Stimulated activated naive CD4-positive, alpha-beta T cell treated with Interleukin-2 at 50 U/mL for 16 hours (primary cell): ENCODE measurements at places on chromosomes 6 and 20.

GRCh38 chr20:50921803-50922501 lies 9.3 kb downstream of the ADNP start:
- DNase-seq: no peak

DNA sequence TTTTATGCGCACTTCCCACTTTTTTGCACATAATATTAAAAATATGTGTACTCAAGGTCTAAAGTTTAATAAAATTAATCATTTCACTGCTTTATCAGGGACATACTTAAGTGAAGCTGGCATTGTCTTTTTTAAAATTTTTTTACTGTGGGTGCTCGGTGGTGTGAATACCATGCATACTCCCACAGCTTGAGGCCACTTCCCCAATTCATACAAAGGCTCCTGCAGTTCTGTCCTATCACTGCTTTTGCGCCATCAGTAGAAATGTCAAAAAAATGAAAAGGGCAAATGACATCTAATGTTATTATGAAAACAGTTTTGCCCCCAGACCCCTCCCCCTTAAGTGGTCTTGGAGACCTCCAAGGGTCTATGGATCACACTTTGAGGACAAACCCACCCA lies 464.1 kb upstream of the ARID1B start:
- no peak for DNase-seq

DNA sequence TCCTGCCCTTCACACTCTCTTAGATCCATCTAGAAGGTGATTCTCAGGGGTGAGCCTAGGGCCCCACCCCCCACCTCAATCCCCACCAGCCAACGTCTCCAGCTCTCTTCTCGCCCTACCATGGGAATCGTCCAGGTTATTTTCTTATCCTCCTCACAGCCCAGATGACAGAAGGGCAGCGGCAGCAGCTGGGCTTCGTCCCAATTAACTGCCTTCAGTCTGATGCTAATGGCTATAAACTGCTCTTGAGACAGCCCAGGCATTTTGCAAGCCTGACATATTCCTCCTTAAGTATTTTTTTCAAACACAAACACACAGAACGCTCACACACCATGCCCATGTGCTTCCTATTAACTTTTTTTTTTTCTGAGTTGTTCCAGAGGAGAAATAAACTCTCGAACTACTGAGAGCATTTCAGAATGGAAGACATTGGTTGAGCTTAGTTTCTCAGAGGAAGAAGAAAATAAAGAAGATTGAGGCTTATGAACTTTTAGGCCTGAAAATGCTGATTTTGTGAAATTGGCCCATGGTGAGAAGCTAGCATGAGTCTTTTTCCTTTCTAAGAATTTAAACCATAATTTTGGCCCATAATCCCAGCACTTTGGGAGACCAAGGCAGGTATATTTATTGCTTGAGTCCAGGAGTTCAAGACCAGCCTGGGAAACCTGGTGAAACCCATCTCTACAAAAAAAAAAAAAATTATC lies 124.6 kb downstream of the EYA2 start:
- DNase-seq: no peak

DNA sequence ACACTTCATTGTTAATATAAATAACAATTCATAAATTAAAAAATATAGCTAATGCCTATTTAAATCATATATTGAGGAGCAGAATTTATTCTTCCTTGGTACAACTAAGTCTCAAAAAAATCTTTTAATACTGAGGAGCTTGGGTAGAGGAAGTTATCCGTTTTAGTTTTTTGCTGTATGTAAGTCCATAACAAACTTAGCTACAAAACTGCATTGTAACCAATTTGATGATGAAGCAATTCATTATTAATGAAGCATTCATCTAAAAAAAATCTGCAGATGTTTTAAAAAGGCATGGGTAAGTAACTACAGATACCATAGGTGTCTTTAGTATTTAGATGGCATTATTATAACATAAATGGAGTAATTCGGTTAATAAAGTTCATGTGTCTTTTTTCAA lies 1.3 kb downstream of the KHDRBS2 start:
- DNase-seq: no peak

GRCh38 chr6:149268768-149269167 lies 48.7 kb upstream of the TAB2 start:
- DNase-seq: no peak

DNA sequence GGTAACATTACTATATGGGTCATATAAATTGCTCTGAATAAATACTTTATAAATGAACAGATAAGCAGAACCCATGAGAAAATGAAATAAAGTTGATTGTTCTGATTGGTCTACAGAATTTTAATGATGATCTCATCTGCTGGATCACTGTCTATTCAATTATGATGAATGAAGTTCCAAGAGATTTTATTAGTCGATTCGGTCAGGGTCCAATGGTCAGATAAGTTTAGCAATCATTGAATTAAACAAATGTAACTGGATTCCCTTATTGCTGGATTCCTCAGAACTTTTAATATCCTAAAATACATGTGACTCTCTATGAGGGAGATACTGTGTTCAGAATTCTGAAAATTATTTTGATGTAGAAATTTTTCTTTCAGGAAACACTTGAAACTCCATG lies 715.2 kb downstream of the EPM2A start:
- no peak for DNase-seq

DNA sequence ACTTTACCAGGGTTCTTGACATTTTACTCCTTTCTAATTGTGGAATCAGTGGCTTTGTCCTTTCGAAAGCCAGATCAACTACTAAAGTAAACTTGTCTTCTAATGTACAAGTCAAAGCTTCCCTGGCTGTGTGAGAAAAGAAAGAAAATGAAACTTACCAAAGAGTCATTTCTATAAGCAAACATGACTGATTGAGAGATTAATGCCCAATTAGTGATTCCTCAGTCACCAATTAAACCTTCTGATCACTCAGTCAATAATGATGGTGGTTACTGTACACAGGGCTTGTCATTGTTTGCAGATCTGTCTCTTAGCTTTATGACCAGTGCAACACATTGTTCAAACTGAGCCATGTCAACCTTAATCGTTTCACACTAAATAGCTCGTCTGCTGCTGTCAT lies 1168.4 kb upstream of the CITED2 start:
- no peak for DNase-seq

DNA sequence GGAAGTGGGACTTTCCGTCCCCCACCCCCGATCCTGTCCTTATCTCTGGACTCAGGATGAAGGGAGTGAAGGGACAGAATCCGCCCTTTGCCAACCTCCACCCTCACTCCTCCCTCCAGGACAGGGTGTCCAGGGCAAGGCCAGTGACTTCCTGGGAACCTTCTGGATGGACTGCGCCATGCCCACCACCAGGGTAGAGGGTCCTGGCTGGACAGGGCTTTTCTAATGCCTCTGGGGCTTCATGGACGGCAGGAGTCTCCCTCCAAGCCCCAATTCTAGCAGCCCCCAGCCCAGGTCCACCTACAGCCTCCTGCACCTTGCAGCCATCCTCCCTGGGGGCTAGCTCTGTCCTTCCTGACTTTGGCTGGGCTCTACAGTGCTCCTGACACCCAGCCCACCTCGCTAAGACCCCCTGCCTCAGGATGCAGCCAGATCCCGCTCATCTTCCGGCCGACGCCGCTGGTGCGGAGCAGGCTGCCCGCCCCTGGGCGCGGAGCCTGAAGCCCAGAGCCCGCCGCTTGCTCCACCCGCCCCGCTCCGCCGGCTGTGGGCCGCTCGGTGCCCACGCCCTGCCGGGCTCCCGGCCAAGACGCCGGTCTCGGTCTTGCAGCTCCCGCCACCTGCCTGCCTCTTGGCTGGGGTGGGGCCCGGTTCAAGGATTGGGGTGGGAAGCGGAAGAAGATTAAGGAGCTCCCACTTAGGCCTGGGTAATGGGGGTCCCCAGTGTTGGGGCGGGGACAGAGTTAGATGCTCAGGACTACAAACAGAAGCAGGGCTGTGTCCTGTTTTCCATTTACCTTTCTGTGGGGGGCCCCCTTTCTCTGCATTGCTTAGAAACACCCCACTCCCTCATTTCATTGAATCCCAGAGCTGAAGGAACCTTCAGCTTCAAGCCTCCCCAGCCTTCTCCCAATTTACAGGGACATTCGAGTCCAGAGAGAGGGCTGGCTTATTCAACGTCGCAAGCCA lies 72.8 kb downstream of the MDGA1 start:
- DNase-seq: no peak

GRCh38 chr6:39029156-39030011 lies 19.2 kb upstream of the GLP1R start:
- DNase-seq: peak; percentile 4

- DNase-seq: no peak
Measured at GRCh38 chr6:150088481-150089154, 19.7 kb upstream of the ULBP3 start.

- DNase-seq: no peak
Measured at GRCh38 chr6:104642871-104643270, 216.8 kb downstream of the HACE1 start.

- DNase-seq: no peak
Measured at GRCh38 chr20:24275946-24276705, 193.3 kb upstream of the SYNDIG1 start.

GRCh38 chr6:149497365-149497764 lies 12.6 kb upstream of the ZC3H12D start:
- DNase-seq: no peak

DNA sequence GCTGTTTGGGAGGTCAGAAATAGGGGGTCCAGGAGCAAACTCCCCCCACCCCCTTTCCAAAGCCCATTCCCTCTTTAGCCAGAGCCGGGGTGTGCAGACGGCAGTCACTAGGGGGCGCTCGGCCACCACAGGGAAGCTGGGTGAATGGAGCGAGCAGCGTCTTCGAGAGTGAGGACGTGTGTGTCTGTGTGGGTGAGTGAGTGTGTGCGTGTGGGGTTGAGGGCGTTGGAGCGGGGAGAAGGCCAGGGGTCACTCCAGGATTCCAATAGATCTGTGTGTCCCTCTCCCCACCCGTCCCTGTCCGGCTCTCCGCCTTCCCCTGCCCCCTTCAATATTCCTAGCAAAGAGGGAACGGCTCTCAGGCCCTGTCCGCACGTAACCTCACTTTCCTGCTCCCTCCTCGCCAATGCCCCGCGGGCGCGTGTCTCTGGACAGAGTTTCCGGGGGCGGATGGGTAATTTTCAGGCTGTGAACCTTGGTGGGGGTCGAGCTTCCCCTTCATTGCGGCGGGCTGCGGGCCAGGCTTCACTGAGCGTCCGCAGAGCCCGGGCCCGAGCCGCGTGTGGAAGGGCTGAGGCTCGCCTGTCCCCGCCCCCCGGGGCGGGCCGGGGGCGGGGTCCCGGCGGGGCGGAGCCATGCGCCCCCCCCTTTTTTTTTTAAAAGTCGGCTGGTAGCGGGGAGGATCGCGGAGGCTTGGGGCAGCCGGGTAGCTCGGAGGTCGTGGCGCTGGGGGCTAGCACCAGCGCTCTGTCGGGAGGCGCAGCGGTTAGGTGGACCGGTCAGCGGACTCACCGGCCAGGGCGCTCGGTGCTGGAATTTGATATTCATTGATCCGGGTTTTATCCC lies at the start of gene VEGFA:
Gene VEGFA (plus strand): TSS at position 686 of the 846 bp plus-strand sequence.
- peak; percentile 86 for DNase-seq

- no peak for DNase-seq
Measured at GRCh38 chr6:135281227-135281626, 100.1 kb downstream of the MYB start.

GRCh38 chr20:1998193-1998520 lies 4.3 kb upstream of the PDYN start:
- DNase-seq: no peak

- no peak for DNase-seq
Measured at GRCh38 chr20:9088556-9088955, 19.7 kb downstream of the PLCB4 start.

DNA sequence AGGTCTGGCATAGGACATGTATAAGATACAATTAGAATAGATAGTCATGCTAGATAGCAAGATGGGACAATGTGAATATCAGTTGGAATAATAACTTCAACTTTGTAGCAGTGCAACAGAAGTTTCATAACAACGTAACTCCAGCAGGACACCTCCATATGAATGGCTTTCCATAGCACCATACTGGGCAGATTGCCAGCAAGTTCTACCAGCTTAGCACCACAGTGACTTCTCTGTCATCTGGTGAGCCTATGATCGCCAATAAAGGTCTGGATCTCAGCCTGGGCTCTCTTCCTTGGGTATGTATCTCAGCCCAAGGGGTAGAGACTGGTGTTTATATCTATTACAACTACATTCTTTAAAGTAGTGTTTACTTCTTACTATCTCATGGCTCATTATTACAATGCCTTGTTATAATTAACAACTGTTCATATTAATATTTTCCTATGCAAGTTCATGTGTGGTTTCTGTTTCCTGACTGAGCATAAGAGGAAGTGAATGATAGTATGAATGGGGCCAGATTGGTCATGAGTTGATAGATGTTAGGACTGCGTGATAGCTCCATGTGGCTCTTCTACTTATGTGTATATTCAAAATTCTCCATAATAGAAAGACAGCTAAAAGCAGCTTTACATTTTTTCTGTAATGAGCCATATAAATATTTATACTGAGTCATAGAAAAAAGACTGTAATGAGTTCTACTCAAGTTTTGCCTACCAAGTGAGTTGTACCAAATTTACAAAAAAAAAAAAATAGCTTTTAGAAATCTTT lies 22.9 kb downstream of the HTR1B start:
- DNase-seq: no peak

- no peak for DNase-seq
Measured at GRCh38 chr6:122068291-122068769, 331.1 kb upstream of the HSF2 start.

DNA sequence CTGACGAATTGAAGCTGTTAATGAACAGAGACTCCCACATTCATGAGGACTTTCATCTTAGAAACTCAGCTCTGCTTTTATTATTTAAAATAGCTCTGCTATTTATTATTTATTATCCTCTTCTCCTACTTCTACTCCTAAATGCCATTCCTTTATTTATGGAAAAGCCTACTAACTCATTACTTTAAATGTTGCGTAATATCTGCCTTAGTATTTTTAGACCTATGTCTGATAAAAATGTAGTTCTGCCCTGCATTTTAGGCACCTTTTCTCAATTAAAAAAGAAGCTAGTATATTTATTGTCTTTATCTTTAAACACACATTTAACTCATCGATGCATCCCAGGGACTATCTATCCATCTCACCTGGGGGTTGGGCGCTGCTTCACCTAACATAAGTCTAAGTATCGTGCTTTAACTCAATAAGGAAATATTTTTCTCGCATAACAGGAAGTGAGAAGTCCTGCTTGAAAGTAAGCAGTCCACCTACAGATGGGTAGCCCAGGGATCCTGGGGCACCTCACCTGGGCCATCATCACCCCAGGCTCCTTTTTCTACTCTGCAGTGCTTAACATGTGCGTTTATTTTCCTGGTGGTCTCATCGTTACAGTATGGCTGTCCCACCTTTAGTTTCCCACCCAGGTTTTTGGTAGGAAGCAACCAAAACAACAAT lies 31.3 kb upstream of the FAM184A start:
- DNase-seq: no peak

GRCh38 chr6:44096612-44097011 lies 30.6 kb downstream of the MRPL14 start:
- peak; percentile 73 for DNase-seq

- no peak for DNase-seq
Measured at GRCh38 chr20:38199501-38200390, 34.7 kb upstream of the TGM2 start.

DNA sequence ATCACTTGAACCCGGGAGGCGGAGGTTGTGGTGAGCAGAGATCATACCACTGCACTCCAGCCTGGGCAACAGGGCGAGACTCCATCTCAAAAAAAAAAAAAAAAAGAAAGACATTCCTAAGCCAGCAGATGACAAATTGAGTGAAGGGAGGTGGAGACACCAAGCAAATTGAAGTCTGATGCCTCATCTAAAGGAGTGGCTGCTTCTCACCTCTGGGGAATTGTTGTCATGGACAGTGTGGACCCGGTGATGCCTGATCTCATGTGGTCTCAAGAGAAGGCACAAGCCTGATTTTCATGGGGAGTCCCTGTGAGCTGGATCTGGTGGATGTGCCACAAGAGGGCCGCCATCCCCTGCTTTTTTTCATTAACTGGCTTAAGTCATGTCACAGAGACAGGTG lies 272.0 kb downstream of the ZNF217 start:
- DNase-seq: no peak

- no peak for DNase-seq
Measured at GRCh38 chr6:5968817-5969734, 37.6 kb downstream of the NRN1 start.
